ENCODE measurements at places on chromosomes 1 and 21. TPM values are rescaled to one million over a fixed set of nuclear protein-coding genes. Genes with fewer than 3 reads are reported as not detected.
A peak's percentile ranks its signal among the peaks of the same experiment; 100 is the strongest.

The F5 gene
- not detected for polyA plus RNA-seq

DNA sequence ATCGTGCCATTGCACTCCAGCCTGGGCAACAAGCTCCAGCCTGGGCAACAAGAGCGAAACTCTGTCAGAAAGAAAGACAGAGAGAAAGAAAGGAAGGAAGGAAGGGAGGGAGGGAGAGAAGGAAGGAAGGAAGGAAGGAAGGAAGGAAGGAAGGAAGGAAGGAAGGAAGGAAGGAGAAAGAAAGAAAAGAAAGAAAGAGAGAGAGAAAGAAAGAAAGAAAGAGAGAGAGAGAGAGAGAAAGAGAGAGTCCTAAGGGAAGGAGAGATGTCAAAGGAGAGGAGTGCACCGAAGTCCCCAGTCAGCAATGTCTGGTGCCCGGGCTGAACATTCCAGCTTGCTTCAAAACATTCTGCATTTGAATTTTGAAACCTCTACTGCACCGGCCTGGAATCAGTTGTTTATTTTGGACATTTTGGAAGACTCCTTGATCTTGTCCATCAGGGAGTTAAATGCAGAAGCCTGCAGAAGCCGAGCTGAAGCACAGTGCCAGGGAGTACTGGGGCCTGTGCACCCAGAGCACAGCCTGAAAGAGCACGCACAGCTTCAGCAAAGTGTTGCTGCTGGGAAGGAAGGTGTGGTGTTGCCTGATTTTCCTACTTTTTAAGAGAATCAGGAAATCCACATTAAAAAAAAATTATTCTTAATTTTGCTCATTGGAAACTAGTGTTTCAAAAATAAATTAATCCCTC, 3.7 kb upstream of the IGSF3 start:
- H3K4me3 ChIP-seq = no peak overlapping the region
- no peak for DNase-seq
- no peaks in the 10 kb centered on the region for H3K36me3 ChIP-seq
- no peak overlapping the region for H3K27ac ChIP-seq

The TSEN15 gene
- 31.8 TPM for polyA plus RNA-seq

DNA sequence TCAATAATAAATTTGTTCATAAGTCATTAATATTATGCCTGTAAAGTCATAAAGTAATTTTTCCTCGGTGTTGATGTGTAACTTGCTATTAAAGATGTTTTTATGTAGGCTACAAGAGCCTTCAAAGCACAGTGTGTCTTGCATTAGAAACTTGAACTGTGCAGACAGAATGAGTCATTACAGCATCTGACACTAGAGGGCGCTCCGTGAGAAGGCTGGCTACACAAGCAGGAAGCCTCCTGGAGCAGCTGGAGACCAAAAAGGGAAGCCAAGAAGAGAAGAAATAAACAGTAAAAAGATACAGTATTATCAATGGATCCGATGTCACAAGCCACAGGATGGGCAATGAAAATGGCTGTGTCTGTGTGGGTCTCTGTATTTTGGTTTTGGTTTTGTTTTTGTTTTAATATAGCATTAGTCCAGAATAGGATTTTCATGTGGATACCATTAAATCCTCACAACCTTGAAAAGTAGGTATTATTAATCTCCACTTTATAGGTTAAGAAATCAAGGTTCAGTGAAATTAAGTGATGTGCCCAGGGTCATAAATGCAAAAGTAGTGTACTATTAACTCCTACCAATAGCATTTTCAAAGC, 16.1 kb upstream of the LRRC8D start:
- no peak overlapping the region for H3K27ac ChIP-seq
- H3K4me3 ChIP-seq = no peak overlapping the region
- H3K4me1 ChIP-seq = peaks cover 14% of the 10 kb centered on the region
- H3K36me3 ChIP-seq = no peaks in the 10 kb centered on the region
- H3K27me3 ChIP-seq = no peaks in the 10 kb centered on the region

The SPRR5 gene
- polyA plus RNA-seq = 0.35 TPM

DNA sequence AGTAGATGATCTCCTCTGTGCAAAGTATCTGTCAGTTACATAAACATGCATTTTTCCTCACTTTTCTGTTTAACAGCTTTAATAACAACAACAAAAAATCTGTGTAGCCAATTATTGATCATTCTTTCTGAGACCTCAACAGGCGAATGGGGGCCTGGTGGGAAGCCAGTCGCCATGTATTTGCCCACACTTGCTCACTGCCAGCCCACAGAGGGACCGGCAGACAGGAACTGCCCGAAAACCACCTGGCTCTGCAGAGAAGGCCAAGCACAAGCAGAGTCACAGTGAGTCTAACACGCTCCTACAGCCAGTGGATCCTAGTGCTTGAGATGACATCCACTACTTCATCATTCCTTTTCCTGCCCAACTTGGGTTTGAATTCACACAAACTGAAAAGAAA, 56.1 kb downstream of the NPHP4 start:
- DNase-seq = no peak
- H3K36me3 ChIP-seq = no peaks in the 10 kb centered on the region
- H3K27ac ChIP-seq = no peak overlapping the region
- no peak overlapping the region for H3K4me3 ChIP-seq

DNA sequence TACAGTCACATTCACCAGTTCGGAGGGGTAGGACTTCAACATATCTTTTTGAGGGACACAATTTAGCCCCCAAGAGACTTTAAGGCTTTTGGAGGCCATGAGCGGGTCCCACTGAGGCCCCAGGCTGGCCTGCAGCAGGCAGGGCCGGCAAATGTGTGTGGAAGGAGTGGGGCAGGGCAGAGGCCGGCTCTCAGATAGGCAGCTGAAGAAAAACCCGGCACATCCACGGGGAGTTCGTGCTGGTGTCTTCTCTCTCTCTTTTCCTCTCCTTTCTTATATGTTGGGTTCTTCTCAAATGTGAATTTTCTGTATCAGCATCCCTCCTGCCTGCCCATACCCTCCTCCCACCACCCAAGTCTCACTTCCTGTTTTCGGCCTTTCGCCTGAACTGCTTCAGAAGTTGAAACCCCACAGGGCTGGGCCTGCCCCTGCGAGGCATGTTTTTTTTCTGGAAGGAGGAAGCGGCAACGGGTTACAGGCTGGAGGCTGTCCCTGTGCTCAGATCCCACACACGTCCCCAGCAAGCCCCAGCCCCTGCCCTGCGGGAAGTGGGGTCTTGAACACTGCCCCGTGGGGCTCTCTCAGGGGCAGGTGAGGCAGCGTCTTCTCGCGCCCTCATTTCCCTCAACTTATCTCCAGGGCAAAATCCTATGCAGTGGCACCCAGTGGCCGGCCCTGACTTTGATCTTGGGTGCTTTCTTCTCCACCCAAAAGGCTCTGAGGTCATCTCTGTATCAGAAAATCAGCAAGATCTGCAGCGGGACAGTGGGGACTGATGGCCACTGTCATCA, 9.7 kb upstream of the UMODL1 start:
- H3K4me3 ChIP-seq = no peak overlapping the region
- H3K27me3 ChIP-seq = no peaks in the 10 kb centered on the region
- H3K4me1 ChIP-seq = peaks cover 49% of the 10 kb centered on the region
- no peaks in the 10 kb centered on the region for H3K36me3 ChIP-seq
- no peak for DNase-seq

DNA sequence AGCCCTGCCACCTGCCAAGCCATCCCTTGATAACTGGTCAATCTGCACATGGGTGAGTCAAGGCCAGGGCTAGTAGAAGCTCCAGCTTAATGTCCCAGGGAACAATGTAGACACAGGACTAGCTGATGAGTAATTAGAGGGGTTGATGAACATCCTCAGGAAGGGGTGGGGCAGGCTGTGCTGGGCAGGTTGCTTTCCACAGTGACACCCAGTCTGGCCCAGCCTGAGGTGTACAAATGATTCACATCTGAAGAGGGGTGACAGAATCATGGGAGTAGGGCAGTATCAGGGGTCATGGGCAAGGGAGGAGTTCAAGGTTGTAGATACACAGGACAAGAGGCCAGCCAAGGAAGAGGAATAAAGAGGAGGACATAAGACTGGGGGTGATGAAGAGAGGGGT, 4.3 kb downstream of the LPAR3 start:
- H3K36me3 ChIP-seq = no peaks in the 10 kb centered on the region
- DNase-seq = peak; percentile 59
- H3K4me1 ChIP-seq = peaks cover 63% of the 10 kb centered on the region
- H3K4me3 ChIP-seq = no peak overlapping the region
- no peaks in the 10 kb centered on the region for H3K27me3 ChIP-seq

DNA sequence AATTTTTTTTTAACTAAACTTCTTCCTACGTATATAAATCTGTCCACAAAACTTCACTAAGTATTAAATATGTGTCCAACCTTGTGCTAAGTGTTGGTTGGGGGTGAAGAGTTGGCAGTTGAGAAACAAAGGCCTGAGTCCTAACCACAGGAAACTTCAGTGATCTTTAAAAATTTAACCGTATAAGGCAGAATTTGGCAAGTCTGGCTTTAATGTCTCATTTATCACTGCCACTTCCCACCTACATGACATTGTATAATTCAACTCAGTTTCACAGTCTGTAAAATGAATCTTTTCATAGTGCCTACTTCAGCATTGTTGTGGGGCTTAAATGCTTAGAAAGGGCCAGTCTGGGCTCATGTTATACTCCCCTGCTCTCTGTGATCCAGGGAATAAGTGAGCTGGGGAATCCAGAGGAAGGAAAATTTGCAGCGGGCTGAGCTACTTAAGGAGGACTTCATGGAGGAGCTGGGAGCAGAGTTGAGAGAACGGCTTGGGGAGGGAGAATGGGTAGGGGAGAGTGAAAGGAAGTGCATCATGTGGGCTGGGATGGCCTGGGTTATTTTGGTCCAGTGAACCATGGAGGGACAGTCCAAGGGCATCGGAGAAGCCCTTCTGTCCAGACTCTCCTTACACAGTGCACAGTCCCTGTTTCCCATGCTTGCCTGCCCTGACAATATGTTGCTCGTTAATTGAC, 14.5 kb downstream of the IFNAR2 start:
- H3K36me3 ChIP-seq = peaks cover 13% of the 10 kb centered on the region
- H3K27me3 ChIP-seq = no peaks in the 10 kb centered on the region
- H3K4me1 ChIP-seq = no peaks in the 10 kb centered on the region

- no peak for DNase-seq
- H3K4me3 ChIP-seq = no peak overlapping the region
- no peaks in the 10 kb centered on the region for H3K36me3 ChIP-seq
- H3K27ac ChIP-seq = no peak overlapping the region
Measured at GRCh38 chr1:235875036-235875597, 8.4 kb upstream of the LYST start.

- no peak overlapping the region for H3K27ac ChIP-seq
- H3K27me3 ChIP-seq = no peaks in the 10 kb centered on the region
- no peak for DNase-seq
- H3K4me3 ChIP-seq = no peak overlapping the region
- H3K36me3 ChIP-seq = no peaks in the 10 kb centered on the region
Measured at GRCh38 chr1:58966917-58967740, 183.3 kb upstream of the JUN start.

The DNAH14 gene
- 2.5 TPM for polyA plus RNA-seq

The PPFIA4 gene
- polyA plus RNA-seq = 4.2 TPM

The UCK2 gene
- polyA plus RNA-seq = 63.0 TPM

The SAMSN1 gene
- not detected for polyA plus RNA-seq

The PKN2 gene
- polyA plus RNA-seq = 30.8 TPM

- H3K27ac ChIP-seq = peak overlapping the region; percentile 94
- no peaks in the 10 kb centered on the region for H3K27me3 ChIP-seq
- H3K4me1 ChIP-seq = peaks cover 47% of the 10 kb centered on the region
- H3K4me3 ChIP-seq = peak overlapping the region; percentile 22
Measured at GRCh38 chr1:112393631-112393974, 2.4 kb upstream of the CTTNBP2NL start.

The KHDRBS1 gene
- polyA plus RNA-seq = 23.1 TPM

DNA sequence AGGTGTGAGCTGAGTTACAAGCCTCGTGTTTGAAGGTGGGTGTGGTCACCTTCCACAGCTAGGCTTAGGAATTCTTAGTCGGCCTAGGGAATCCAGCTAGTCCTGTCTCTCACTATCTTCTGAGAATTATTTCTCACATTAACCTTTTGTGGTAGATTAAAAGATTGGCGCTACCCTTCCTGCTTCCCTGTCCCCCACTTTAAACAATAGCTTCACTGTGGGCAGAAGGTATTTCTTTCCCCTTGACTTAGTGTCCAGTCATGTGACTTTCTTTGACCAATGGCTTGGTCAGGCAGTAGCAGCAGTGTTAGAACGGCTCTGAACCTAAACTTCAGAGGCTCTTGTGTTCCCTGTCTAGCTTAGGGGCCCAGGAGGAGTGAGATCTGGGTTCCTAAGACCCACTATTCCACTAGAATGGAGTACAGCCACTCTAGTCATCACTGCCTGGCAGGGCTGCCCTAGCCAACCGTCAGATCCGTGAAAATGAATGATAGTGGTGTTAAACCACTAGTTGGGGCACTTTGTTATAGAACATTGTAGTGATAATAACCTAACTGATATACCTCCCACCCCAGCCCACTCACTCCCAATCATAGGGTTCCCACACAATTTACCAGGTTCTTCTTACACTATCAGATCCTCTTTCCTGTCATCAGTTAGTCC, 13.9 kb upstream of the C1orf141 start:
- no peaks in the 10 kb centered on the region for H3K27me3 ChIP-seq
- H3K27ac ChIP-seq = no peak overlapping the region
- no peak overlapping the region for H3K4me3 ChIP-seq
- peaks cover 18% of the 10 kb centered on the region for H3K4me1 ChIP-seq
- no peaks in the 10 kb centered on the region for H3K36me3 ChIP-seq

- DNase-seq = peak; percentile 42
- H3K27ac ChIP-seq = no peak overlapping the region
- H3K4me1 ChIP-seq = peaks cover 22% of the 10 kb centered on the region
- H3K4me3 ChIP-seq = peak overlapping the region; percentile 59
Measured at GRCh38 chr1:16235944-16236510, 956 bp downstream of the CPLANE2 start.

- no peaks in the 10 kb centered on the region for H3K4me1 ChIP-seq
- DNase-seq = no peak
- H3K4me3 ChIP-seq = no peak overlapping the region
- no peak overlapping the region for H3K27ac ChIP-seq
- H3K27me3 ChIP-seq = no peaks in the 10 kb centered on the region
- no peaks in the 10 kb centered on the region for H3K36me3 ChIP-seq
Measured at GRCh38 chr1:179599623-179600249, 8.1 kb downstream of the TDRD5 start.

GRCh38 chr1:25748531-25749205, 51.3 kb upstream of the SELENON start:
- no peaks in the 10 kb centered on the region for H3K36me3 ChIP-seq
- H3K4me1 ChIP-seq = peaks cover 12% of the 10 kb centered on the region
- DNase-seq = no peak
- H3K27me3 ChIP-seq = peaks cover 4% of the 10 kb centered on the region
- H3K27ac ChIP-seq = no peak overlapping the region

- no peak overlapping the region for H3K27ac ChIP-seq
- H3K4me3 ChIP-seq = no peak overlapping the region
- no peaks in the 10 kb centered on the region for H3K36me3 ChIP-seq
Measured at GRCh38 chr1:94884106-94884505, 42.8 kb downstream of the CNN3 start.

- no peak overlapping the region for H3K4me3 ChIP-seq
- peaks cover 27% of the 10 kb centered on the region for H3K27me3 ChIP-seq
- H3K27ac ChIP-seq = no peak overlapping the region
- peaks cover 6% of the 10 kb centered on the region for H3K4me1 ChIP-seq
Measured at GRCh38 chr21:44703731-44704635, 7.0 kb downstream of the KRTAP10-12 start.

- peaks cover 17% of the 10 kb centered on the region for H3K4me1 ChIP-seq
- no peak overlapping the region for H3K4me3 ChIP-seq
- no peaks in the 10 kb centered on the region for H3K36me3 ChIP-seq
Measured at GRCh38 chr1:70043804-70044203, 161.6 kb downstream of the LRRC40 start.

GRCh38 chr1:41618066-41618825, 133.8 kb upstream of the EDN2 start:
- H3K27me3 ChIP-seq = no peaks in the 10 kb centered on the region
- H3K36me3 ChIP-seq = no peaks in the 10 kb centered on the region
- no peak overlapping the region for H3K27ac ChIP-seq
- H3K4me1 ChIP-seq = peaks cover 20% of the 10 kb centered on the region
- no peak for DNase-seq

The SELE gene
- polyA plus RNA-seq = not detected

The HAPLN2 gene
- not detected for polyA plus RNA-seq

The FNDC10 gene
- 2.8 TPM for polyA plus RNA-seq

Data from keratinocyte (primary cell).